ENCODE measurements at places on chromosomes 4 and X. TPM values are rescaled to one million over a fixed set of nuclear protein-coding genes. Genes with fewer than 3 reads are reported as not detected.

The TMSB15B gene
- 6.4 TPM for total RNA-seq

The SLITRK4 gene
- not detected for total RNA-seq

The RHOXF2 gene
- not detected for total RNA-seq

The CFAP47 gene
- 0.02 TPM for total RNA-seq

The REPS2 gene
- 1.5 TPM for total RNA-seq
